Smooth muscle cell of the umbilical artery (primary cell): ENCODE measurements at places on chromosomes 4 and X. TPM values are rescaled to one million over a fixed set of nuclear protein-coding genes. Genes with fewer than 3 reads are reported as not detected.

IQCM gene
- total RNA-seq, result not detected in 2 replicates

CLNK gene
- total RNA-seq, result not detected in 2 replicates

TEX11 gene
- total RNA-seq, result 1.5 TPM in 1 of 2 replicates, not detected in the other

UGT2B11 gene
- not detected in 2 replicates for total RNA-seq

FHDC1 gene
- 0.28 and 0.30 TPM in 2 replicates for total RNA-seq

HS3ST1 gene
- under 0.01 and 2.1 TPM in 2 replicates for total RNA-seq

UNC5C gene
- total RNA-seq, result not detected in 2 replicates

CYBB gene
- not detected in 2 replicates for total RNA-seq

XG gene
- total RNA-seq, result 0.59 and 1.7 TPM in 2 replicates

MED12 gene
- 26.1 and 34.4 TPM in 2 replicates for total RNA-seq

SRP72 gene
- 77.5 and 138 TPM in 2 replicates for total RNA-seq

PCDH7 gene
- total RNA-seq, result 36.0 and 64.1 TPM in 2 replicates

PFKFB1 gene
- under 0.01 TPM in 1 of 2 replicates, not detected in the other for total RNA-seq

WNK3 gene
- 2.4 and 3.2 TPM in 2 replicates for total RNA-seq

NUDT10 gene
- total RNA-seq, result 2.1 and 5.2 TPM in 2 replicates

CFI gene
- 1.2 and 9.2 TPM in 2 replicates for total RNA-seq

FMR1NB gene
- not detected in 2 replicates for total RNA-seq

COL4A6 gene
- 9.8 and 17.7 TPM in 2 replicates for total RNA-seq

PNMA6A gene
- total RNA-seq, result 2.0 and 3.9 TPM in 2 replicates

ZFP92 gene
- 0.83 and 1.5 TPM in 2 replicates for total RNA-seq

CYTL1 gene
- 0.30 and 1.5 TPM in 2 replicates for total RNA-seq

FGB gene
- not detected in 2 replicates for total RNA-seq

PLAC1 gene
- total RNA-seq, result 1.2 and 2.1 TPM in 2 replicates

LGI2 gene
- total RNA-seq, result under 0.01 TPM in 1 of 2 replicates, not detected in the other

RBM41 gene
- 14.5 and 14.6 TPM in 2 replicates for total RNA-seq

XKRX gene
- under 0.01 and 0.14 TPM in 2 replicates for total RNA-seq

STARD8 gene
- total RNA-seq, result 0.59 and 4.0 TPM in 2 replicates

UGT2A3 gene
- not detected in 2 replicates for total RNA-seq

FABP2 gene
- total RNA-seq, result not detected in 2 replicates

IRS4 gene
- not detected in 2 replicates for total RNA-seq

SPRY1 gene
- 2.6 and 5.9 TPM in 2 replicates for total RNA-seq

C4orf50 gene
- total RNA-seq, result not detected in 2 replicates

CEP44 gene
- total RNA-seq, result 18.7 and 23.2 TPM in 2 replicates

C1QTNF7 gene
- 0.89 TPM in 1 of 2 replicates, not detected in the other for total RNA-seq

HMX1 gene
- total RNA-seq, result not detected in 2 replicates

FGFBP2 gene
- not detected in 2 replicates for total RNA-seq

SCARB2 gene
- total RNA-seq, result 248 and 252 TPM in 2 replicates

ADH7 gene
- total RNA-seq, result not detected in 2 replicates

PNMA6F gene
- total RNA-seq, result not detected in 2 replicates

GAGE2A gene
- total RNA-seq, result not detected in 2 replicates

XAGE2 gene
- not detected in 2 replicates for total RNA-seq

SPANXD gene
- not detected in 2 replicates for total RNA-seq

ZNF330 gene
- 27.0 and 33.5 TPM in 2 replicates for total RNA-seq

SLC9B1 gene
- 0.51 and 0.89 TPM in 2 replicates for total RNA-seq

TCEAL5 gene
- total RNA-seq, result not detected in 2 replicates

TMEM271 gene
- total RNA-seq, result not detected in 2 replicates

PDZD4 gene
- total RNA-seq, result under 0.01 and 0.18 TPM in 2 replicates

ATP8A1 gene
- total RNA-seq, result 0.59 and 0.65 TPM in 2 replicates

CENPI gene
- 3.0 and 15.8 TPM in 2 replicates for total RNA-seq

MAGEA10 gene
- total RNA-seq, result not detected in 2 replicates

ABLIM2 gene
- total RNA-seq, result 0.09 TPM in 1 of 2 replicates, not detected in the other

DAPP1 gene
- total RNA-seq, result not detected in 2 replicates

MSX1 gene
- total RNA-seq, result 5.3 and 9.0 TPM in 2 replicates
